HT1080 (cell line): ENCODE measurements at places on chromosomes 11 and 22.

GRCh38 chr11:71530602-71531001 is 3.5 kb downstream of the KRTAP5-7 start:
- DNase-seq: no peak

DNA sequence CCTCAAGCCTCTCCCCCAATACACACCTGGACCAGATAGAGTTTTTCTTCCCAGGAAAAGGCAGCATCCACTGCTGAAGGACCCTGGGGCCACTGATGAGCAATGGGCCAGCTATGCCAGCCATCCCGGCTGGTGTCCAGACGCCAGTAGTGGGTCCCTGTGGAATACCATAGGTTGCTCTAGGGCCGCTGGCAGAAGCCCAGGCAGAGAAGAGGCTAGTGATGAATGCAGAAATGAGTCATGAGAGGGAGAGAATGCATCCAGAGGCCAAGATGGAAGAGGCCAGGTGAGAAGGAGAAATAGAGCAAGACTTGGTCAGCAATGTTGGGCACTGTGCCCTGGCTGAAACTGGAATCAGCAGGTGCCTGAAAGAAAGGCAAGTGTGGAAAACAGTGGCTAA is 8.9 kb downstream of the HPX start:
- DNase-seq: peak; percentile 84

DNA sequence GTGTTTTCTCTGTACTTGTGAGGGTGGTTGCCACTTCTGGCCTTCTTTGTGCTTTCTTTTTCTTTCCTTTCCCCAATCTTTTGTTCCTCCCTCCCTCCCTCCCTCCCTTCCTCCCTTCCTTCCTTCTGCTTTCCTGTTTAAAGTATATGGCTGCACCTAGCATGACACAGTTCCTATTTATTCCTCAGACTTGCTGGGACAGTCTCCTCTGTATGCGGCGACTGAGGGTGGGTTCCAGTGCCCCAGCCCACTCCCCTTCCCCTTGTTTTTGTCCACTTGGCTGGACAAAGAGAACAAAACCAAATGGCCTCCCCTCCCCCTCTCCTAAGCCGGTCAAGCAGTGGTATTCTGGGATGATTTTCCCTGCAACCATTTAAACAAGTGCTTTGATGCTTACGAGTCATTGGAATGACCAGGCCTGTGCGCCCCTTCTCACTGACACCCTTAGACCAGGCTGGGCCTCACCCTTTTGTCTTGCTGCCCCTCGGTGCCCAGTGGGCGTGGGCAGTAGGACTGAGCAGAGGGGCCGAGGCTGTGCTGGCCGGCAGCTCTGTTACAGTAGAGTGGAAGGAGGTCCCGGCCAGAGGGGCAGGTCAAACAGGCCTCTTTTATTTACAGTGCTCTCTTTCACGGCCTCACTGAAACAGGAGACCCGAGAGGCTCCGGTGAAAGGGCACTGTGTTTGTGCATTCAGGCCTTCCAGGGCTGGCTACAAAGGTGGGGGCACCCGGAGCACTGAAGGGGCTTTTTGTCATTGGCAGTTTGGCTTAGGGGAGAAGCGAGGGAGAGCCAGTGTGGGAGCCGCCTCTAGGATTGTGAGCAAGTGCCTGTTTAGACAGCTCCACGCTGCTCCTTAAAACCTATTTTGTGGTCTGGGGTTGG is 32.2 kb downstream of the ZBTB16 start:
- no peak for DNase-seq

DNA sequence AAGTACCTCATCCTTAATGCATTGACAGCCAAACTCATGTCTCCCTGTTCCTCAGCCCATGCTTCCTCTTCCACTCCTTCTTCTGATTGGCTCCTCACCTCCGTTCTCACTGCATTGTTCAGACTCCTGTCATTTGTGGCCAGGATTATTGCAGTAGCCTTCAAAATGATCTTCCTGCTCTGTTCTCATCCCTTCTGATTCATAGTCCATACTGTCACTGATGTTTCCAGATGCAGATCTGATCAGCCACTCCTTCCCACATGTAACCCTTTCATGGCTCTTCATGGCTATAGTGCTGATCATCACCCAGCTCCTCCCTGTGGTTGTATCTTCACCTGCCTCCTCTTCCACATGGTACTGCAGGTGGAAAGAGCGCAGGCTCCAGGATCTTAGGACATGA is 71.7 kb downstream of the DEPDC5 start:
- no peak for DNase-seq

- DNase-seq: no peak
Observed at GRCh38 chr11:67662142-67662834, 11.8 kb upstream of the ACY3 start.

GRCh38 chr11:32723332-32723731 is 71.1 kb downstream of the CCDC73 start:
- DNase-seq: no peak

GRCh38 chr22:20964090-20964798 is 2.8 kb upstream of the AIFM3 start:
- DNase-seq: no peak

GRCh38 chr11:98940913-98941312 is 79.8 kb upstream of the CNTN5 start:
- DNase-seq: peak; percentile 35

DNA sequence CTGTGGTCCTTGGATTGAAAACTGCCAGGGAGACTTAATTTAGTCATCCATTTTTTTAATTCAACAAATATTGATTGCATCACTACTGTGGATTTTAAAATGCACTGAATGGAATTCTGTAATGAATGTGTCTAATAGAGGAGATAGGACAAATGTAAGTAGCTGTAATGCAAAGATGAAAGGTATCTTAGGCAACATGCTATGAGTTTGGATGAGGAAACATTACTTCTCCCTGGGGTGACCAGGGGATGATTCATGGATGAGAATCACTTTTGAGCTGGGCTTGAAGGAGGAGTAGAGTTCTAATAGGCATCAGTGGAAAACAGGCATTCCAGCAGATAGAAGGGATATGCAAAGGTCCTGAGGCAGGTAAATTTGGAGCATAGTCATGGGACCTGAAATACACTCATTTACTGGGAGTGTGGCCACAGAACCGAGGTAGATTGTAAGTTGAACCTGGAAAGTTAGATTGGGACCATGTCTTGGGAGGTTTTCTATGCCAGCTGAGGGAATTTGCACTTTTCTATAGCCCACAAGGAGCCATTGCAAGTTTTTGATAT is 43.4 kb downstream of the PKNOX2 start:
- no peak for DNase-seq

DNA sequence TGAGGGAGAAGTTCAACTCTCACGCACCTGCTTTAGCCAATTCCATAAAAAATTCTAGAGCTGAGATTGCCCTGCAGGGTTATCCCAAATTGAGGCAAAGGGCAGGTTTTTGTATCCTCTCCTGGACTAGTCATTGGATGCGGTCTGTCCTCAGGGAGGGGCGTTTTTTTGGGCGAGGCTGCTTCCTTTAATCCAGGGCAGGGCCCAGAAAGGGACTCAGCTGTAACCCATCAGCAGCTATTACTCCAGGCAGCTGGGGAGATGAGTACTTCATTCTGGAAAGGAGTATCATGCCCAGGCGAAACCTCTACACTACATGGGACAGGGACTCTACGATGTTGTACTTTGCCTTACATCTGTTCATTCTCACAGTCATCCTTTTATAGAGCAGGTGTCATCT is 103.3 kb downstream of the SCN3B start:
- DNase-seq: no peak

- no peak for DNase-seq
Observed at GRCh38 chr22:30880847-30881246, 87.7 kb downstream of the MORC2 start.

GRCh38 chr11:5726351-5726750 is 9.9 kb upstream of the OR56B1 start:
- DNase-seq: no peak

DNA sequence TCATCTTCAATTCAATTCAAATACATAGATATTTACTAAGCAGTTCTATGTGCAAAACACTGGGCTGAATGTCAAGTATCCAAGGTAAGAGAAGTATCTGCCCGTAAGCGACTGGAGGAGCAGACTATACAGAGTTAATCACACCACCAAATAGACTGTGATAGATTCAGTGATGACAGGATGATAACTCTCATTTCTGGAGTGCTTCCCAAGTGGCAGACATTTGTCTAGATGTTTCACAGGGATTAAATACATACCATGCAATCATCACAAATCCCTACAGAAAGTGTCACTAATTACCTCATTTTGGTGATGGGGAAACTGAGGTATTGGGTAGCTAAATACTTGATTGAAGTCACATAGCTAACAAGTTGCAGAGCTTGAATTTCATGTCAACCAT is 508.7 kb upstream of the TENM4 start:
- no peak for DNase-seq

- DNase-seq: no peak
Observed at GRCh38 chr11:65821107-65821506, 12.7 kb upstream of the SNX32 start.

DNA sequence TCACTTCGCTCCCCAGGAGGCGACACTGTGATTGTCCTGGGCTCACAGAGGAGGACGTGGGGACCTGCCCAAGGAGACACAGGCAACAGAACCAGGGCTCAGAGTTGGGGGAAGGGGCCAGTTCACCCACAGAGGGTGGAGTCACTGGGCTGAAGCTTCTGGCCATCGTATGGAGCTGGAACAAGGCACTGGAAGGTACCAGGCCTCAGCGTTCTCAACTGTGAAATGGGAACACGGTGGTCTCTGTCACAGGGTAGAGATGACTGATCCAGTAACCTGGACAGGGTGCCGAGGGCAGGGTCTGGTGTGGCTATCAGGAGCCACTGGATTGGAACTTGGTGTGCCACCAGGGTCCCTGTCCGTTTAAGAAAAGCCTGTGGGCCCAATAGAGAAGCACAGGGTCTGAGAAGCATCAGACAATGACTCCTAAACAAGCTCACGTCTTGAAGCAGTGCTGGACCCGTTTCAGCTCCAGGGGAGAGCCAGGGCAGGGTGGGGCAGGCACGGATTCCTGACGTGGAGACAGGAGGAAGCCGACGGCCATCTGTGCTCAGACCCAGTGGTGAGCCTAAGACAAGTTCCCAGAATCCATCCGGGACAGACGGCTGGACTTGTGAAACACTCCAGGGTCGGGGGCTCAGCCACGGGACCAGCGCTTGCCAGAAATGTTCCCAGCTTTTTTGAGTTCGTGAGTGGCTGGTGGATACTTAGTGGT is 25.0 kb upstream of the KCNQ1OT1 start:
- DNase-seq: no peak

- peak; percentile 77 for DNase-seq
Observed at GRCh38 chr11:119338318-119338890, 2.3 kb downstream of the C1QTNF5 start.

- peak; percentile 41 for DNase-seq
Observed at GRCh38 chr11:127247261-127247851, 246.8 kb upstream of the KIRREL3 start.

DNA sequence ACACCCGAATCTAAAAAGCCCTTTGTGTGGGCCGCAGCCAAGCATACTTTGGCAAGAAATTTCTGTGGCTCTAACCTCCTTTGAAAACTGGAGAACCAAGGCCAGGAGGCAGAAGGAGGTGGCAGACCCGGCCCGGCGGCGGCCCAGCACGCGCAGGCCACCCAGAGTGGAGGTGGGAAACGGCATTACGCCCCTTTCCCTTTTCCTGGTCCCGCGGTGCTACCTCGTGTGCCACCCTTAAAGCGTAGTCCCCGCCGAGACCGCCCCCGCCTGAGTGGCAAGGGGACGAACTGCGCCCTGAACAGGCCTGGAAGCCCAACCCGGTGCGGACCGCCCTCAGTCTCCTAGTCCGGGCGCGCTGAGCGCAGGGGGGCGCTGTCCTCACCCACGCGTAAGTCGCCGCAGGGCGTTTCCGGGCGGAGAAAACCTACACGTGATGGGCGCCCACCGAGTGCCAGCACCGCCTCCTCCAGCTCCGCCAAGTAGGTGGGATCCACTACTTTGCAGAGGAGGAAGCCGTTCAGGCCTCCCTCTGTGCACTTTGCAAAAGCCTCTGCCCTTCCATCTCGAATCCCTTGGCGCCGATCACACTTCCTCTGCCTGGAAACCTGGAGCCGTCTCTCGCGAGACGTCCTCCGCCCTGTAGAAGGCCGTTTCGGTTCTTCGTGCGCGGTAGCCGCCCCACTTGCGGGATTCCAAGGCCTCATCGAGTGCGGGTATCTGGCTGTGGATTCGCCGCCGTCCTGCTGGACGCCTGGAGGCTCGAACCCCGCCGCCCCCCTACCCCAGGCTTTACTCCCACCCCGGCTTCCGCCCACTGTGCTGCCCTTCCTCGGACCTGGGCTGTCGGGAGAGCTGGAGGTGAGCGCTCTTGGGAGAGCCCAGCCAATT is at the start of gene ACCS:
Gene ACCS (plus strand): TSS at position 430 of the 891 bp plus-strand sequence. CDS start 1,358 bp downstream, outside the sequence.
- DNase-seq: peak; percentile 95

GRCh38 chr11:118194835-118195627 is 18.6 kb upstream of the SCN2B start:
- peak; percentile 43 for DNase-seq

DNA sequence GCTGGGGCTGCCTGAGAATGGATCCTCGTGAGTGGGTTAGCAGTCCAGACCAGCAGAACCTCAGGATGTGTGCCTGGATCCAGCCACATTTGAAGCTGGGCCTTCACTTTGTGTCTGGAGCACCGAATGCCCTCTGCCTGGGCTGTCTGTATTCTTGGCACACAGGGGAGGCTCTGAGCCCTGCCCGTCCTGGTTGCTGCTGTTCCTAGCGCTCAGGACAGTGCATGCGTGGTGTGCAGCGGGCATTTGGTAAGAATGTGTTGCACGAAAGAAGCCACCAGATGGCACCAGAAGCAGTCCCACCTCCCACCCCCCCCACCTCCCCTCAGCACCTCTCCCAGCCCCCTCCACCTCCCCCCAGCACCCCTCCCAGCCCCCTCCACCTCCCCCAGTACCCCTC is 4.1 kb upstream of the MAPK11 start:
- DNase-seq: peak; percentile 40

- peak; percentile 45 for DNase-seq
Observed at GRCh38 chr11:94183886-94184264, 55.2 kb downstream of the PANX1 start.

DNA sequence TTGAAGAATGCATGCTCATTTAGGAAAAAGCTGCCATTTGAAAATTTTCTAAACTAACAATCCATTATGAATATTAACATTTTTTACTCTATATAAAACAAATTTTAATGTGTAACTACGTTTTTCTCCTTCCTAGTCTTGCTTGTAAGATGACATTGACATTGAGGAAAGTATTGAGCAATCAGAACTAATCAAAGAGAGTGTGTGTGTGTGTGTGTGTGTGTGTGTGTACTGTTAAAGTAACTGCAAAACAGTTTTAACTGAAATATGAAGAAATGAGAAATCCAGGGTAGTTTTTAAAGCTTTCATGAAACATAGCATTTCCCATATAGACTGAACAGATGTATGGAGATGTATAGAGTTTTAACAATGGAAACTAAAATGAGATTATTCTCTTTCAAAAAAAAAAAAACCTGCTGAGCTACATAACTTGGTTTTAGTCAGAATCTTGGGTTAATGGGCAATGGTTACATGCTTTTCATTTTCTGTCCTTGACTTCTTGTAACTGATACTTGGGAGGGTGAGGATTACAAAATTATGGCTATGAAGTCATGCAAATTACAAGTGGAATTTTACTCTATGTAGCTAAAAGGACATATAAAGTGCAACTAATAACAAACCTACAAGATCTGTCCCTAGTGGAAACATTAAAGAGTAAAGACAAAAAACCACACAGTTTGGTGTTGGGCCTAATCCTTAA is 2.0 kb downstream of the PDGFD start:
- no peak for DNase-seq
